Glomerular endothelial cell (primary cell): ENCODE measurements at places on chromosomes 5 and 9. TPM values are rescaled to one million over a fixed set of nuclear protein-coding genes. Genes with fewer than 3 reads are reported as not detected.

The MLANA gene
- not detected in 2 replicates for total RNA-seq

The MELK gene
- total RNA-seq = 10.1 and 14.7 TPM in 2 replicates

The RNF130 gene
- total RNA-seq = 73.5 and 74.2 TPM in 2 replicates

The UBE2QL1 gene
- total RNA-seq = not detected in 2 replicates

The SLC36A1 gene
- total RNA-seq = 7.2 and 9.1 TPM in 2 replicates

The SEC61B gene
- 181 and 189 TPM in 2 replicates for total RNA-seq

The LECT2 gene
- not detected in 2 replicates for total RNA-seq

The EDIL3 gene
- total RNA-seq = 29.7 and 45.9 TPM in 2 replicates

The QSOX2 gene
- 12.8 and 23.7 TPM in 2 replicates for total RNA-seq

The ITGA2 gene
- 50.5 and 69.4 TPM in 2 replicates for total RNA-seq

The LMAN2 gene
- total RNA-seq = 295 and 316 TPM in 2 replicates

The MARCHF3 gene
- total RNA-seq = 25.9 and 36.6 TPM in 2 replicates

The PCDHGA11 gene
- 12.3 and 17.5 TPM in 2 replicates for total RNA-seq

The UAP1L1 gene
- total RNA-seq = 17.2 and 30.3 TPM in 2 replicates

The MVB12B gene
- 8.1 and 11.4 TPM in 2 replicates for total RNA-seq

The IRGM gene
- total RNA-seq = not detected in 2 replicates

The SERF1A gene
- total RNA-seq = 1.2 and 9.4 TPM in 2 replicates

The EFNA5 gene
- total RNA-seq = 9.1 and 15.6 TPM in 2 replicates

The WDR31 gene
- total RNA-seq = 0.68 and 0.99 TPM in 2 replicates

The ANKDD1B gene
- total RNA-seq = 0.53 and 0.70 TPM in 2 replicates

The ZNF483 gene
- total RNA-seq = 1.7 and 2.7 TPM in 2 replicates

The ASS1 gene
- 1.3 and 6.2 TPM in 2 replicates for total RNA-seq
